ENCODE measurements at places on chromosomes 2 and 18.

DNA sequence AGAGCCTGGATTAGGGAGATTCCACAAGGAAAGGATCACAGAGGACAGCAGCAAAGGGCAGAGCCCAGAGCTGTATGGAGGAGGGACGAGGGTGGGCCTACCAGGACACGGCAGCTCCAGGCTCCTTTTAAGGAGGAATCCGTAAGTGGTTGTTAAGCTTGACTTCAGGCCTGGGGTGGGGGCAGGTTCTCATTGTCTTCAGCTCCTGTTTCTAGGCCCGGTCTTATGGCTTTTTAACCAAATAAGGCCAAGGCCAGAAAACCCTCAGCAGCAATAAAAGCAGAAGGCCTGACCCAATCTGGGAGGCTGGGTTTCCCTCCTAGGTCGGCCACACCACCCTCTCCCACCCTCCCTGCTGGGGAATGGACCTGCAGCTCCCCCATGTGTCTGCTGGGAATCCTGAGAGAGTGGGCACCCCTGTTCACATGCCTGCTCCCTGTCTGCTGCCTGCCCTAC, 111.2 kb downstream of the PLB1 start:
- no peak for DNase-seq

GRCh38 chr2:204790076-204790475, 244.8 kb downstream of the PARD3B start:
- no peak for DNase-seq

DNA sequence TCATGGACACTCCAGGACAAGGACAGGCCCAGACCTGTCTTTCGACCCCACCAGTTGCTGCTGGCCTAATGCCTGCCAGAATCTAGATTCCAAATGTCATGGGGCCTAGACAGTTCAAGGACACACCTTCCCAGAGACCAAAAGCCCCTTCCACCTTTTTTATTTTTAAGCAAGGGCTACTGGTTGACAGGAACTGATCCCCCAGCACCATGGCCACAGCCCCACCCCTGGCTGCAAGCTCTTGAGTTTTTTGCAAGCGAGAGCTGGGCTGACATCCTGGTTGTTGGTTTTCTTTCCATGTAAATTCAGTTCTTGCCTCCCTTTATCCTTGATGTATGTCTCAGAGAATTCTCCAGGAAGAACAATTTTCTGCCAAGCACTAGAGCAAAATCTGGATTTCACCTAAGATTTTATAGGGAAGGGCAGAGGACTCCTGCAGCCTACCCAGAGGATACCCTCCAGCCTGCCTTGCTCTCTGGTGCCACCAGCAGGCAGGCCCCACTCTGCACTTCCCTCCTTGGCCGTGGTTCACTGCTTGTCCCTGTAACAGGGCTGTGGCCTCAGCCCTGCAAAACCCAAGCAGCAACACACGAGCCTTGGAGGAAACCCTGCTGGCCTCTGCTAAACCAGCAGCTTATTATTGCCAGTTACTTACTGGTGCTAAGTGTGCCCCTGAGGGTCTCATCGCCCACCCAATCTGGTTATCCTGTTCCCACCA, 97.7 kb downstream of the TWIST2 start:
- no peak for DNase-seq

DNA sequence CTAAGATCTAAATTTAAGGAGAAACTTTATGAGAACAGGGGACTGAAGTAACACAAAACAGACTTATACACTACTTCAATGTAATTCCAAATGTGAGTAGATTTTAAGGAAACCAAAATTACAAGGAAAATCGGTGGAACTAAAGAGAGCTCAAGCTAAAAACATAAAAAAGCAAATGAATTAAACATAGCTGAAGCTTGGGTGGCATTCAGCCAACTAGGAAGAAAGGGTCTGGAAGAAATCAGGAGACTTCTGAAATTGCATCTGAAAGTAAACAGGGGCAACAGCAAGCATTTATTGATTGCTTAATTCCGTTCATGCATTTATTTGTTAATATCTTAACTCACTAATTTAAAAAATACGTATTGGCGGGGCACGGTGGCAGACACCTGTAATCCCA, 727.3 kb upstream of the PKDCC start:
- DNase-seq = no peak

DNA sequence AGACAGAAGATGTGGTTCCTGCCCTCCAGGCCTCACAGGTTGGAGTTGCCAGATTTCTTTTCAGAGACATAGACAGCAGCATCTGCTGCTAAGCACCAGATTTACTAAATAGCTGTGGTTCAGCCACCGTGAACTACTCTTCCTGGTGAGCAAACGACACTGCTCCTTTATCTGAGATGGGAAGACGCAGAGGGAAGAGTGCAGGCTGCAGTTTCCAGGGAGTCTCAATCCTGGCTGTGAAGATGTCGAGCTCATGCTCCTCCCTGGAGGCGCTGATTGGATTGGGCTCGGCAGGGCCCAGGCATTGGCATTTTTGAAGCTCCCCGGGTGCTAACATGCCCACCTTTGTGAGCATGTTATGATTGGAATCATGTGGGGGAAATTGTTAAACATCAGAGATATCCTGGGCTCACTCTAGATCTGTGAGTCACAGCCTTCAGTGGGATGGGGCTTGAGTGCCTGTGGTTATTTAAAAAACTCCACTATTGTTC, 314.8 kb downstream of the TSN start:
- no peak for DNase-seq

GRCh38 chr2:189521699-189522434, 58.7 kb downstream of the SLC40A1 start:
- no peak for DNase-seq

DNA sequence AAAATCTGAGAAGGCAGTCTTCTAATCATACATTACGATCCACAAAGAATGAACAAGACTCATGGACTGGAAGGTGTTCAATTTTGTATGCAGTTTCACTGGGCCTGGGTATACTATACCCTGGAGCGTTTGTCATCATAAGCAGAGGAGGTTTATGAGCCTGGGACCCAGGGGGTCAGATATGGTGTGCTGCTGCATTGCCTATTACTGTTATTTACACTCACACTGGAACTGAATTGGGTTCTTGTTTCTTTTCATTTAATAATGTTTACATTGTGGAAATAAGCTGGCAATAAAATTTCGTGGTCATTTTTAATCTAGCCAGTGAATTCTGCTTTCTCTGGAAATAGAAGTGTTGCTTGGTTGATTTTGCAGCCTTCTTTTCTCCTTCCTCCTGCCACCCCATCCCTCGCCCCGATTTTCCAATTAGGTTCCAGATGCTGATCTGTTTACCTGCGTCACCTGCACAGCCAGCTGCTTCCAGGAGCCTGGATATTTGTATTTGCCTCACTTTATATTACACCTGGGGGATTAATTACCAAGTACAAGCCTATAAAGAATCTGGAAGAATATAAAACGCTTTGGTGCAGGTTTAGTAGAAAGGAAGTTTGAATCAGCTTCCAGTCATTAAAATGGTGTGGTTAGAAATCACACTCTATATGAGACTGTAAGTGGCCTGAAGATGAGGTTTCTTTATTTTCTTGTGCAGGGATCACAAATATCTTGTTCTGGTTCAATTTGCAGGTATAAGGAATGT, 234.4 kb downstream of the SOCS6 start:
- DNase-seq = no peak

GRCh38 chr2:172283476-172283875, 143.9 kb upstream of the ITGA6 start:
- no peak for DNase-seq

- no peak for DNase-seq
Observed at GRCh38 chr2:10989151-10989550, 77.4 kb downstream of the KCNF1 start.

- DNase-seq = no peak
Observed at GRCh38 chr2:237557633-237558015, 8.8 kb upstream of the PRLH start.

DNA sequence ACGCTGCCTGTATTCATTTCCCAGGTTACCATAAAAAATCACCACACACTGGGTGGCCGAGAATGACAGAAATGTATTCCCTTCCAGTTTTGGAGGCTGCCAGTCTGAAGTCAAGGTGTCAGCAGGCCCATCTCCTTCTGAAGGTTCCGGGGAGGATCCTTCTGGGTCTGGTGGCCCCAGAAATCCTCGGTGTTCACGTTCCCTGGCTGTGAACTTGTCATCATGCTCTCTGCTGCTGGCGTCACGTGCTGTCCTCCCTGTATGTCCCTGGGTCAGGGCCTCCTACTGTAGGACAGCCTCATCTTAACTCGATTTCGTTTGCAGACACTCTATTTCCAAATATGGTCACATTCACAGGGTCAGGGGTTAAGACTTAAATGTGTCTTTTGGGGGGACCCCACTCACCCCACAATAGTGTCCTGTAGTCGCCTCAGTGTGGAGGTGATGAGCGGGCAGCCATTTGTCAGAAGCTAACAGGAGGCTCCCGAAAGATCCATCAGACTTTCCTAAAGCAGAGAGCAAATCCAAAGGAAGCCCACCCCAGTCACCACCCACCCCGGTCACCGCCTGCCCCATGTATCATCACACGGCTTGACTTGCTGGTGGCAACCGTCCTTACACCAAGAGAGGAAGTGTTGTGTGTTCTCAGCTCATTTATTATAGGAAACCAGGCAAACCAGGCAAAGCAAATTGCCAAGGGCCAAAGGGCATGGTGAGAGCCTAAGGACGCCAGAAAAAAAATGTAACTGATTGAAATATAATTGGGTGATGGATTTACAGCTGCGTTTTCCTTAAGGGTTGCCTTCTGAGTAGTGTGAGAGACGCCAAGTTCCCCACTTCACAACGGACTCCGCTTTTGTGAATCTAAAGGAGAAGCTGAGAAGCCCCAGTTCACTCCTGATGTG, 148.8 kb upstream of the ZNF236 start:
- no peak for DNase-seq

GRCh38 chr2:54740333-54740732, 16.9 kb downstream of the EML6 start:
- no peak for DNase-seq

DNA sequence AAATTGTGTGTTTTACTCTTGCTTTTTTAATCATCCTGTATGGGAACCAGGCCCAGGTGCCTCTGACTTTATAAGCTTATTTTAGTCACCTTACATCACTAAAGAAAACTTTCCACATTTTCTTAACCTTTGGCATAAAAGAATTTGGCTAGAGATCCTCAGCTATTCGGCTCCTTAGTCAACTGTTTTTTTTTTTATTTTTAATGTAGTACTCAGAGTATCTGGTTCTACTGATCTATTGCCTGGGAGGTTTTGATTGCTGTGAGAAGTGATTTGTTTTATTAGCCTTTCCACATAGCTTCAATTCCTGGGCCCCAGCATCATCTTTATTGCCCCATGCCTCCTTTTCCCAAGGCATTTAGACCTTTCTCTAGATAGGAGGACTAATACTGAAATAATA, 121.0 kb downstream of the MYO1B start:
- DNase-seq = no peak

DNA sequence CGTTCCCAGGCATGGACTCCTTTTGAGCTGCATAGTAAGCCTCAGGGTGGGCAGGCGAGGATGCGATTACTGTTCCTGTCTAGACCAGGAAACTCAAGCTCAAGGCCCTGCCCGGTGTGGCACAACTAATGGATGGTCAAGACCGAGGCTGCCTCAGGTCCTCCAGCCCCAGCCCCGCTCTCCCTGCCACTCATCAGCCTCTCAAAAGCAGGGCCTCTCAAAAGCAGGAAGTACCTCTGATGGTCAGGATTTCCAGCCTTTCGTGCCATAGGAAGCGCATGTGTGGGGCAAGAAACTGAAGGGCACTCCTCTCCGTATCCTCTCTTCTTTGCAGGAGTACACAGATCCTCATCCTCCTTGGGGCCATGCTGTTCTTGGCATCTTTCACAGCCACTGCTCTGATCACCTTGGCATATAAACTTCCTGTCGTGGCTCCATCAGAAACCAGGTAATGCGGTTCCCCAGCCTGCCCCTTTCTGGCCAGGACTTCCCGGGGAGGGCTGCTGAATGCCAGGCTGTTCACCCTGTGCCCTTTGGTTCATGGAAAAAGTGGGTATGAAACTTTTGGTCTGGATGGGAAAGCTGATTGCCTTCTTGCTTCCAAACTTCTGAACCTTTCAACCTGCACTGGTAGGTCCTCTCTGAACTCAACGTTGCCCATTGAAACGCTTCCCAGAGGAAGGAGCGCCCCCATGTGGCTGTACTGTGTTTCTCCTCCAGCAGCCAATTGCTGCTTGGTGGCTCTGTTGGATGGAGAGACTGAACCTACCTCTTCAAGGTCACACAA, 82.8 kb upstream of the SEC11C start:
- DNase-seq = peak; percentile 54

- DNase-seq = no peak
Observed at GRCh38 chr18:70127359-70127758, 78.1 kb downstream of the RTTN start.

DNA sequence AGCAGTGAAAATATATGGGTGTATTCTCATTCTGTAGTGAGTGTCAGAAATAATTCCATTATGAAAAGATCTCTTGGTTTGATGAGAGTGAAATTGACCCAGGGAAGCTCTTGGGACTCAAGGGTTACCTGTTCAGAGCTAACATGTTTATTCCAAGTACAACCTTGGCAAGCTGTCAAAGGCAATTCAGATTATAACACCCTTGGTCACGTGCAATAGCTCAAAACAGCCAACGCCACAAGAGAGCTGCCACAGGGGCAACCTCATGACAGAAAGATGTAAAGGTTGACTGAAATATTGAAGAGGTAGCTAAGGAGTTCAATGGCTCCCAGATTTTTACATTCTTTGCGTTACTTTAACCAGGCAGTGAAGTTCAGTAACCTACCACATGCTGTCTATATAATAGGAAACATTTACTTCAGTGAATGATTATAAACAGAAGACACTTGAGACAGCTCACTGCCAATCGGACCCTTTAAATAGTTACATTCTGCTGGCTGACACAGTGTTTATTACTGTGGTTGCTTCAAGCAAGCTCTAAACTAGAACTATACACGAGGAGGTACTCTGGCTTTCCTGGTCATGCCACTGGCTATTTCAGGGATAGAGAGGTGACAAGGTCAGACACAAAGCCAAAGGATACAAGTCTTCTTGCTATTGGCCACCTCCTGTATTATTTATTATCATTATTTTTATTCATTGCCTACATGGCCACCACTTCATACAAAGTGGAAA, 187.3 kb downstream of the PID1 start:
- DNase-seq = no peak

- DNase-seq = no peak
Observed at GRCh38 chr18:27614951-27615844, 430.1 kb upstream of the CHST9 start.

DNA sequence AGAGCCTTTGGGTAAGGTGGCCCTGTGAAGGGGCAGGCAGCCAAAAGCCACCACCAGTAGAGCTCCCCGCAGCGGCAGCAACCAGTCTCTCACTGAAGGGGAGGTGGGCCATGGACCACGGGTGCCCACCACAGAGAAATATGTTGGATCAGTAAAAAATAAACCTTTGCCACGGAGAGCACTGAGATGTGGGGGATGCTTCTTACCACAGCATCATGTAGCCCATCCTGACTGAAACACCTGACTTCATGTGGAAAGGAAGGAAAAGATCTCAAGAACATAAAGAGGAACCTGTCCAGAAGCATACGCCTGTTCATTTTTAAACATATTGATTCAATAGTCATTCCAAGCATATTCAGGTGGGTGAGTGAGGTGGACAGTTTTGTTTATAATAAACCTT, 51.1 kb downstream of the LONRF2 start:
- no peak for DNase-seq

GRCh38 chr2:171431677-171432167, 2.1 kb downstream of the METTL8 start:
- DNase-seq = no peak
